ENCODE measurements at places on chromosomes 2 and 18.

DNA sequence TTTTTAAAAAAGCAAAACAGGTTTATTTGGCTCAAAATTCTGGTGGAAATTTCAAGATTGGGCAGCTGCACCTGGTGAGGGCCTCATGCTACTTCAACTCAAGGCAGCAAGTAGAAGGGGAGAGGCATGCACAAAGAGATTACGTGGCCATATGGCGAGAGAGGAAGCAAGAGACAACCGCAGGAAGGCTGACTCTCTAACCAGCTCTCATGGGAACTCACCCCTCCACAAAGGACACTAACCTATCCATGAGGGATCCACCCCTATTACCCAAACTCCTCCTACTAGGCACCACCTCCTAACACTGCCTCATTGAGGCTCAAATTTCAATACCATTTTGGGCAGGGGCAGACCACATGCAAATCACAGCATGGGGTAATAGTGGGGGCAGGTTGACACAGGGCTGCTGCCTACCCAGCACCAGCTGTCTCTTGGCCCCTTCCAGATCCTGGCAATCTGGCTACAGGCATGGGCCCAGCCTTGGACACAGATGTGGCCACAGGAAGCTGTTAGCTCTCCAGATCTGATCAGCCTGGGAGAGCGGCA, 2.0 kb upstream of the CAPN10 start:
- no peak for DNase-seq

DNA sequence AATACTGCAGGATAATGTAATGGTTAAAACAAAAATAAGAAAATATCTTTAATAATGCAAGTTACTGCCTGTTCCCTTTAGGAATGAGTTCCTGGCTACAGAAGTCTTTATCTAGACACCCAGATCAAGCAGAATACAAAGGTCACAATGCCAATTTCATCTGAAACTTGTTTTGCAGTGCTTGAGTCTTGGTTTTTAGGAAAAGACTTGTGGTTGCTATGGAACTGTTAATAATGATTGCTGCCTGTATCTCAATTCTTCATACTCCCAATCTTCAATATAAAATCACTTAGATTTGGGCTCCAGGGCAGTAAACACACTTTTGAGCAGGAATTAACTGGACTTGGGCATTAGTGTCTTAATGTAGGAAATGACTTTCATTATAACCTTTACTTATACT, 14.2 kb downstream of the CAVIN2 start:
- DNase-seq, result no peak

- no peak for DNase-seq
These were observed 73.7 kb upstream of the MAP3K20 start for GRCh38 chr2:173001664-173002604.

DNA sequence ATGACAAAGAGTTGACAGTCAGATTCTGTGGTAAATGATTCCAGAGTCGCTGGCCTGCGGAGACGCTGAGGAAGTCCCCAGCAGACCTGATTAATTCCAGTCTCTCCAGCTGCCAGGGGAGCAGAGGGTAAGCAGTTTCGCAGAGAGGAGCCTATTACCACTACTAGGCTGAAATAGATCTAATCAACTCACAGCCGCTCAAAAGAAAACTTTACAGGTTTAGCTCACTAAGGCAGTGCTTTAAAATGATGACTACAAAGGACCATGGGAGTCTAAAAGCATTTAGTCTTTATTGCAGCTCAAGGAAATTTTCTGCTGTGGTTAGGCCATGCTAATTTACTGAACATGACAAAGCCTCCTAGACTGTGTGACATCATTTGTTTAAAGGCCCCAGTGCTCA, 445.6 kb upstream of the POU3F3 start:
- no peak for DNase-seq

DNA sequence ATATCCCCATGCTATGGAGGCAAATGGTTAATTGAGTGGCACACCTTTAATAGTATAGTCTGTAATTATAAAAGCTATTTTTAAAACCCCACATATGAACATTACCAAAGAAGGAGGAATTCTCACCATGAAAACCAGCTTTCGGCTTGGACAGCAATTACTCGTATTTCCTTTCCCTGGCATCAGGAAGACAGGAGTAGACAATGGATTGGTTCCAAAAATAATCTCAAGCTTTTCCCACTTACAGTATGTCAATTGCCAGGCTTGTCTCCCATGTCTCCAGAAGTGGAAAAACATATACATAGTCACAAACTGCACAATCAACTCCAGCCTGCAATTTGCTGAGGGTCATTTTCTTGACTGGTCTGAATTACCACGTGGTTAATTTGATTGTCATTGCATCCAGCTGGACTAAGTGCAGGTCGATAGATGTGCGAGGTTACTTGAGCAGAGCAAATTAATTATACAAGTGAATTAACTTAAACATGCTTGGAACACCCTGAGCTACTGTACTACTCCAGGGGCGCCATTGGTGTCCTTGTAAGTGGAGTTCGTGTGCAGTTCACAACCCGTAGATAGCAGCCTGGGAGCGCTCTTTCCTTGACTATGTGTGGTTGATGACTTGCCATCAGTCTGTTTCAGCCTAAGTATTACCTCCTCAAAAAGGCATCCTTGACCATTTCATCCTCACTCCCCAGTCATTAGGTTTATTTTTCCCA, 124.3 kb upstream of the PELI1 start:
- no peak for DNase-seq

GRCh38 chr2:178427458-178427857, 23.5 kb downstream of the PRKRA start:
- DNase-seq, result no peak

- no peak for DNase-seq
These were observed 7.6 kb upstream of the BOK start for GRCh38 chr2:241550616-241551580.

- no peak for DNase-seq
These were observed 65.5 kb downstream of the PARD6G start for GRCh38 chr18:80181642-80182461.

DNA sequence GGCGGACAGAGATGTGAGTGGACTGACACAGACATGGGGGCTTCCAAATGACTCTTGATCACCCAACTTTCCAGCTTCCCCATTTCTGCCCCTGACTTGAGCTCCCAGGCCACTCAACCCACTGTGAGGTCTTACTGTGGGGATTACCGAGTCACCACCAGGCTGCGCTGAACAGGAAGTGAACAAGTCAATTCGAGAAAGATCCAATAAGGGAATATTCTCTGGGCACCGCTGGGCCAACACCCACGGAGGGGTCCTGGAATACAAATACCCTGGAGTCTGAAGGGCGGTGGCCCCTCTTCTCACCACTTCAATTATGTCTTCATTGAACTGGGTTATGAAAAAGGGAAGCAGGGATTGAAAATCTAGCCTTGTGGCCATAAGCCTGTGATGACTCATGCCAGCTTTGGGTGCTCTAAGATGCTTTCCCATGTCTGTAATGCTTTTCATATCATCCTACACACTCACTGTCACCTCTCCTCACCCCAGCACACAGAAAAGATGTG, 37.7 kb downstream of the BCL11A start:
- no peak for DNase-seq

DNA sequence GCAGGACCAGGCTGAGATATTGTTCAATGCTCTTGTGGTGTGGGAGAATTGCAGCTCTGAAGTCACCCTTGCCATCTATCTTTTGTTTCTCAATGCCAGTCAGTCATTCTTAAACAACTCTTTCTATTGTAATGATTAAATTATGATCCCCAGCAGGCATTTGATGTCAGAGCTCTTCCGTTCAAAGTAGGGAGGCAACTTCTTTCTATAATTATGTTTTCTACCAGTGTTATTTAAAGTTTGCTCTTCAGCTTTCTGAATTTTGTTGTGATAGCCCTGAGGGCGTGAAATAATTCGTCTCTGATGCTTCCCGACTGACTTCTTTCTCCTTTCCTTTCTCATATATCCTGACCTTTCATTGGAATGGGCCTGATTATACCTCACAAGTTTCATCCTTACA, 161.4 kb upstream of the KLHL14 start:
- no peak for DNase-seq

DNA sequence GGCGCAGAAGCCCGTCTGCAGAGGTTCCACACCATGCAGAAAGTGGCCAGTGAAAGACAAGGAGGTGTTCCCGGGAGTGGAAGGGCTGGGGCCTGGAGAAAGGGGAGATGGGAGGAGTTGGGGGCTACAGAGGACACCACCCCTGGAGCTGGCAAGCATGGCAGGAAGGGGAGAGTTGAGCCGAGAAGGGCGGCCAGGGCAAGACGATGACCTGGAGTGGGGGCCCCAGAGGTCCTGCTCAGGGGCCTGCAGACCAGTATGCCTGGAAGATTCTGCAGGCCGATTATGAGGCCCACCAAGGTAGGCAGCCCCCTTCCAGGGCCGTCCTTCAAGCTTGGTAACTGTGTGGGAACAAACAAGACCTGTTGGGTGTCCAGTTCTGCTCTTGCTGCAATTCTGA, 33.1 kb downstream of the RBFA start:
- no peak for DNase-seq

GRCh38 chr2:54845514-54845913, 122.1 kb downstream of the EML6 start:
- no peak for DNase-seq

- DNase-seq, result no peak
These were observed 26.4 kb upstream of the CYTIP start for GRCh38 chr2:157470321-157470720.

GRCh38 chr18:627231-627630, 30.2 kb upstream of the TYMS start:
- DNase-seq, result no peak

- DNase-seq, result no peak
These were observed 563.4 kb downstream of the LRRTM4 start for GRCh38 chr2:76958749-76959148.

DNA sequence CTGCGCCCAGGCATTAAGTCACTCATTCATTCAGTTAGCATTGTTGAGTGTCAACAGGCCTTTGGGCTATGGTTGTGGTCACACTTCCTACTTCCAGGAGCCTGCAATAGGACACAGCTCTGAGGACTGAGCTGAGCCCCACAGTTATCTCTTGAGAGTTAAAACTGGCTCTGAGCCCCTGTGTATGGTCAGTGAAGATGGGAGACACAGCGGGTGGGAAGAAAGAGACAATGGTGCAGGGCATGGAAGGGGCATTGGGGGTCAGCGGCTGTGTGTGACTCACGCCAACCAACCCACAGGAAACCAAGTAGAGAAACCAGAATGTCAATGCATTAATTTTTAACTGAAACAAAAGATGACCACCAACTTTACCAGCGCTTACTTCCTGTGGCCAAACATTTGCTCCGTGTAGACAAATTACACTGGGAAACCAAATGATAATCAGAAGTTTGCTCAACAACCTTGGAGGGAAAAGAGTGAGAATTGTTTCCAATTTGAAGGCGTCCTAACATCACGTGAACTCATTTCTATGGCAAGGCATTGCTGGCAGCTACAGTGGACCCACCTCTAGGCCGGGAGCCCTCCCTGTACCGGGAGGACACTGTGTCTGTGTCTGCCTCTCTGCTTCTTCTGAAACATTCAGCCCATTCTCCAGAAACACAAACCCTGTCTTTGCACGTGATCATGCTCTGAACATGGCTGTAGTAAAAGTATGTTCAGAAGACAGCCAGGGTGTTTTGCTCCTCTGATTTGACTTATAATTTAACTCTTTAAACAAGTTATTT, 212.0 kb upstream of the ID2 start:
- DNase-seq, result no peak

DNA sequence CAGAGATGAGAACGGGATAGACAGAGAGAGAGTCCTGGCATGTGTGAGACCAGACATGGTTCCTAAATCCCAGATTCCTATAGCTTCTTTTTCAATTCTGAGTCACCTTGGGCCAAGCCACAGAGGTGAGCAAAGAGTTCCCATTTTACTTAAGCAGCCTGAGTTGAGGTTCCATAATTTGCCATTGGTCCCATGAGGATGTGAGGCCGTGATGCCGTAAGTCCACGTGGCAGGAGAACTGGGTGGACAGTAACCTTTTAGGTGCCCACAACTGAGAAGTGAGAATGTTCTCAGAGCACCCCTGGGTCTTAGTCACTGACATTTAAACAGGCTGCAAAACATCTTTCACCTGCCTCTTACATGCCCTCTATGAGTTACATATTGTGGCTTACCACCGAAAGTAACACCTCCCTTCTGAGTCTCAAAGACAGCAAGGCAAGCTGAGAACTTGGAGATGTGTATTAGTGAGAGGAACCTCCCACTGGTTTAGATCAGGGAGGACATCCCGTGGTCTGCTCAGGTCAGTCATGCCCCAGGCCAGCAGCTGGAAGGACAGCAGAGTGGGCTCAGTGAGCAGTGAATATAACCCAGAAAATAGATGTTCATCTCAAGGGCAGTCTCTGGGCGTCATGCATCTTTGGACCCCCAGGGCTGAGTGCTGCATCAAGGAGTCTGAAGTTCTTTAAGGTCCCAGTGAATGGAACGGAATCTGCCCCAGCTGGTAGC, 127.9 kb upstream of the LGALSL start:
- DNase-seq, result no peak

DNA sequence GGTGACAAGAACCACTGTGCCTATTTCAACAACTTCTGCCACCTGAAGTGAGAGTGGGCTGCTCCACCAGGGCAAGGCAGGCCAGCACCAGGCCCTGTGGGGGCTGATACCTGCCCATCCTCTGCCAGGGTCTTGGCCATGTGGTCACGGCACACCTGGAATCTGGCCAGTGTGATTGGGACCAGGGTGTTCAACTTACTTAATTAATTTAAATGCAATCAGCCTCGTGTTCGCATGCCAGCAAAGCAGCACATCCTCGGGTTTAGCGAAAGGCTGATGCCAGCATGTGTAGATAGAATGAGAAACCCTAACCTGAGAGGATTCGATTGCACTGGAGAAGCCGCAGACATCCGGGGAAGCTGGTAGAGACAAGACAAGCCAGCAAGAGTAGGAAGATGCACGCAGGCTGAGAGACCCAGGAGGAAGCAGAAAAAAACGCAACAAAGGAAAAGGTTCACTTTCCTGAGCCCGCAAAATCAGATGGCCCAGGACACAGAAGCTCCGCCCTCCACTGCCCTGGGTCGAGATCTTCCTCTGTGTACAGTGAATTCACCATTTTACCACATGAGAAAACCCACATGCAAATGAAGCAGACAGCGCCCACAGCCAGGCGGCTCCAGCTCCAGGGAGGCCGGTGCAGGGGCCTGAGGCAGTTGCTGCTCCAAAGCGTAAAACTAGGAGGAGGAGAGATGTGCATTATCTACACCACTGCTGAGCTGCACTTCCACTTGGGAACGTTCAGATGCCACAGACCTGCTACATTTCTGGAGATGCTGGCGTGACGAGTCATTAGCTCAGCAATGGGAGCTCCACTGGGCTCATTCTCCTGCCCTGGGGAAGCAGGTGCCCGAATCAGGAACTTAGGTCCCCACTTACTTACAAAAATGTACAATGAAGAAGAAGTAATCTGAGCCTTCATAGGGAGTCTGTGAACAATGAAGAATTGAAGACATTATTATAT, 92.1 kb downstream of the TMEM18 start:
- DNase-seq, result no peak

GRCh38 chr2:122815120-122815519, 1059.7 kb downstream of the TSN start:
- no peak for DNase-seq

DNA sequence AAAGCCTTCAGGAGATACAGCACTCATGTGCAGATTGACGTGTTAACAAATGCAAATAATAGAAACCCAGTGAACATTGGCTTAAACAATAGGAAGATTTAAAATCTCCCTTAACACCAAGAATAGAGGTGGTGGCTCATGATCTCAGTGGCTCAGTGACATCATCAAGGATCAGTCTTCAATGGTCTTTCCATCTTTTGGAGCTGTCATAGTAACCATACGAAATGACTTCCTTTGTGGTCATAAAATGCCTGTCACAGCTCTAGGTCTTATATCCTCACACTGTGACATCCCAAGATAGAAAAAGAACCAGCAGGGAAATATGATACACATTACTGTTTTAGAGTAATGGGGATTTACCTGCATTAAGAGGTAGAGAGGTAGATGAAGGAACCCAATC, 59.6 kb upstream of the ACKR3 start:
- DNase-seq, result no peak

Measured in activated CD8-positive, alpha-beta memory T cell treated with anti-CD3 and anti-CD28 coated beads for 4 hours (primary cell).